ENCODE measurements at places on chromosomes 12 and 14.

GRCh38 chr14:79044894-79045624 is 874.9 kb downstream of the NRXN3 start:
- no peak for DNase-seq

GRCh38 chr14:95472819-95473251 is 43.6 kb downstream of the SYNE3 start:
- peak; percentile 34 for DNase-seq

- DNase-seq: no peak
Observed at GRCh38 chr12:69440016-69440415, 30.2 kb upstream of the FRS2 start.

GRCh38 chr14:34013721-34014060 is 62.8 kb upstream of the EGLN3 start:
- DNase-seq: no peak

DNA sequence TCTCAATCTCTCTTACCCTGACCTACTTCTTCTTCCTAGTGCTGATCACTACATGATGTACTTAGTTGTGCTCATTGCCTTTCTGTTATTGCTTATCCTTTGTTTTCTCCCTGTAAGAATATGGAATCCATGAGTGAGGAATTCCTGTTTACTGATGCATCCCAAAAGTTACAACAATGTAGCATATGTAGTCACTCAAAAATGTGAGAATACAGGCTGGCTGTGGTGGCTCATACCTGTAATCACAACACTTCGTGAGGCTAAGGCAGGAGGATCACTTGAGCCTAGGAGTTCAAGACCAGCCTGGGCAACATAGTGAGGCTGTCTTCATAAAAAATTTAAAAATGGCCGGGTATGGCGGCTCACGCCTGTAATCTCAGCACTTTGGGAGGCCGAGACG is 8.0 kb upstream of the WDR20 start:
- no peak for DNase-seq

DNA sequence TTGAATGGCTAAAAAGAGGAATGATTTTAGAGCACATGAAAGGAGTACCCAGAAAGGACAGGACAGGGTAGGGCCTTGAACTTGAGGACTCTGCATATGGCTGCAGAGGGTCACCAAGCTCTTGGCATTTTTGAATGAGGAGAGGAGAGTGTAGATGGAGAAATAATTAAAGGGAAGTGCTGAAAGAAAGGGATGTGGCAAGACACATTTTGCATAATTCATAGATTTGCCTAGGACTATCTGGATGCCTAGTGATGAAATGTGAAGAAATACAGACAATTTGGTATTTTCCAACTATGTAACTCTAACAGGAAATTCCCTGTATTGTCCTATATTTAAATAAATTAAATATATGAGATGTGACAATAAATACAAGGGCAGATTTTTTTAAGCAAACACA is 27.5 kb upstream of the MDM1 start:
- no peak for DNase-seq

GRCh38 chr12:88185988-88186387 is 43.9 kb downstream of the TMTC3 start:
- no peak for DNase-seq

DNA sequence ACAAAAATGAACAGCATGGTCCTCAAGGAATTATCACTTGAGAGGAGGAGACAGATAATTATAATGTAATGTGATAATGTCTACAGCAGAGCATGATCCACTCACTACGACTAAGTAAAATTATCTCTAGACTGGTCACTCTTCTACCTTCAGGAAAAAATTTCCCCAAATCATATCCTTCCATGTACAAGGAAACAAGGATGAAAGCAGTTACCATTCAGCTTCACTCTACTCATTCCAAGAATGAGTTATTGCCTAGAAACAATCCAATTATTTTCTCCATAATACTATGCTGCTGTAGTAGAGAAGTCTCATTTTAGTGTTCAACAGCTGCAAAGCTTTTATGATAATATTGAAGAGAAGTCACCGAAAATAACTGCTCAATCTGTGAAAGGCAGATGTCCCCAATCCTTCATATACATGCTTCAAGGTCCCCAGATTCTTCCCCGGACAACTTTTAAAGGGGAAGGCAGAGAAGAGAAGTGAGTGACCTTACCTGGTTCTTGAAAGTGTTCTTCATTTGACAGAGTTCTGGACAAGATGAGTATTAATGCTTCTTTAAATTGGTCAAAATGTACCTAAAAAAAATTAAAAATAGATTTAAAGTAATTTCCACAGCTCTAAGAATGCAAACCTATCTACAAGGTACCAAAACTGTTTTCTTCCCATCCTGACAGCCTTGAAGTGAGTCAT is 24.6 kb downstream of the NIN start:
- no peak for DNase-seq

- peak; percentile 16 for DNase-seq
Observed at GRCh38 chr14:33081259-33081658, 142.6 kb downstream of the NPAS3 start.

GRCh38 chr12:119528241-119528640 is 65.3 kb upstream of the TMEM233 start:
- DNase-seq: peak; percentile 12

DNA sequence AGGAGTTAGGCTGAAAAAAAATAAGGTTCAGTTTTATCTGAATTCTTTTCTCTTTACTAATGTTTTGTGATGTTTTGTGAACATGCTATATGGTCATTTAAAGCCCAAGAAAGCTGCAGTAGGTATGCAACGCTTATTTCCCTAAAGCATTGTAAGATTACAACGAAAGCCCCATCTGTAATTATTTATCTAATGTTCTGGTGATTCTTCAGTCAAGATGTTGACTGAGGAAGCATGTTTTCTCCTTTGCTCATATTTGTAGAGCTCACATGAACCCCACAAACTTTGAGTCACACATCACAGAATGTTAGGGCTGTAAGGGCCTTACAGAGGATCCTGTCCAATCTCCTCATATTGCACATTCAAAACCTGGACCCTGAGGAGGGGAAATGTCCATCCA is 3.2 kb upstream of the TUBA1C start:
- DNase-seq: no peak

DNA sequence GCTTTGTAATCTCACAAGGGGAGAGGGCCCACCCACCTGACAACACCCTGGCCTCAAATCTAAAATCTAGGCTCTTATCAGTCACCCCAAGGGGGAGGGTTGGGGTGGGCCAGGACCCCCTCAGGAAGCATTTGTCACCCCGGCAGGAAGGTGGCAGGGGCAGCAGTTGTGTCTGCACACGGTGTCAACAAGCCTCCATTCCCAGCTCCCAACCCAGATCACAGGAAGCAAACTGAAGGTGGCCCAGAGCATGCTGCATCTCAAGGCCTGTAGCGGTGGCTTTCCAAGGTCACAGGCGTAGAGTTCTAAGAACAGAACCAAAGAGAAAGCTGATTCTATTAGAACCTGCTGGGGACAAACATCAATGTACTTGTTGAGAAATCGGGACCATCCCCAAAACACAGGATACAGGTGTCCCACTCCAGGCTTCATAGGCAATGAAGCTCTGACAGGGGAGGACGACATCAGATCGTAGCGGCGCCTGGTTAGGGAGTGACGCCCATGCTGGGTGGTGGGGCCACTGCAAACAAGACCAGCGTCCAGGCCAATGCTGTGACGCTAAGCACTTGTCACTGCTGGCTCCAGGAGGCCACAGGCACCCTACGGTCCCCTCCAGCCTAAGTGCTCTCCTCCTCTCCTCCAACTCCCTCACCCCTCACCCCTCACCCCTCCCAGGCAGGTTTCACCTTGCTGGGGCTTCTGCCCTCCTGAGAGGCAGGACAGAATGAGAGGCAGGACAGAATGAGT is 52.9 kb downstream of the CCDC88C start:
- no peak for DNase-seq

- DNase-seq: peak; percentile 5
Observed at GRCh38 chr12:86213012-86213411, 43.2 kb downstream of the MGAT4C start.

DNA sequence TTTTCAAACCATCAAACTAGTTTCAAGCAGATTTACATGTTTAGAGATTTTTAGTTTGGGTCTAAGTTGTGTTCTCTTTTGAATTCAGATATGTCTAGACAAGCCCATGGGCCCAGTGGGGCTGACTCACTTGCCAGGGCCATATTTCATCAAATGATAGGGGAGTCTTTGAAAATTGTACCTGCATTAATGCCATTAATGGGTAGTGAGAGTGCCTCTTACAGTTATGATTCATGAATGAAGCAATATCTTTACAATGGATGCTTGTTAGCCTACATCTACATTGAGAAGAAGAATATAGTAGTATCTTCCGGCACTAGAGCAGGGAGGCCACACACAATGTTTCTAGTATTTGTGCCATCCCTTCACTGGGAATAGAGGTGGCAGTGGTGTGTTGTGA is 174.2 kb upstream of the E2F7 start:
- no peak for DNase-seq

DNA sequence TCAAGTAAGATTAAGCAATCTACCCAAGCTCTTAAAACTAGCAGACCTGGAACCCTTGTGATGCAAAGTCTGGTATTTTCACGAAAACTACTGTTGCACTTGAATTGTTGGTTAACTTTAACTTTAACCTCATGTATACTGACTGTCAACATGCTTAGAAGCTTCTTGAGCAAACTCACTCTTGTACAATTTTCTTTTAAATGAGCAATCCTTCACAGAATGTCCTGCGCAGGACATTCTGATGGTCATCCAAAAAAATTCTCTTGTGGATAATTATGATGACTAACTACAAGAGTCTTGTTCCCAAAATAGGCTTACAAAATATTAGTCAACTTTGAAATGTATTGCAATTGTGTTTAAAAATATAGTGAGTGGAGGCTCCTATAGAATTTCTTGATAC is 54.0 kb upstream of the PDE3A start:
- DNase-seq: peak; percentile 93

DNA sequence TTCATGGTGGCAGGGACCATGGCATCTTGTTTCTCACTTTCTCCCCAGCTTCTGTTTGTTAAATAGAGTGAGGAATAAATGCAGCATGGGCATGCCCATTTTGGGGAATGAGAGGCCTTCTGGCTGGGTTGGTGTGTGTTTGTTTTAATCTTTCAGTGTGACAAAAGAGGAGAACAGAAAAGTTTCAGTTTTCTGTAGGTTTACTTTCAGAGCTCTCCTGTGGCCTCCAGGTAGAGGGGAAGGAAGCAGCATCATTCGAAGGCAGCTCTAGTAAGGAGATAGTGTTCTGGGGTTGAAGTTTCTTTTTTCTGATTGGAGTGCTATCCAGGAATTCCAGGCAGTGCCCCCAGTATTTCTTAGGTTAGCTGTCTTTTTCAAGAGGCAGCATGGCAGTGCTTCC is 15.3 kb downstream of the MSRB3 start:
- no peak for DNase-seq

GRCh38 chr12:123914726-123915333 is 57.8 kb downstream of the CCDC92 start:
- no peak for DNase-seq

Data from muscle of leg (tissue), 16 donors.